ENCODE measurements at places on chromosomes 6 and 20.
A peak's percentile ranks its signal among the peaks of the same experiment; 100 is the strongest.

DNA sequence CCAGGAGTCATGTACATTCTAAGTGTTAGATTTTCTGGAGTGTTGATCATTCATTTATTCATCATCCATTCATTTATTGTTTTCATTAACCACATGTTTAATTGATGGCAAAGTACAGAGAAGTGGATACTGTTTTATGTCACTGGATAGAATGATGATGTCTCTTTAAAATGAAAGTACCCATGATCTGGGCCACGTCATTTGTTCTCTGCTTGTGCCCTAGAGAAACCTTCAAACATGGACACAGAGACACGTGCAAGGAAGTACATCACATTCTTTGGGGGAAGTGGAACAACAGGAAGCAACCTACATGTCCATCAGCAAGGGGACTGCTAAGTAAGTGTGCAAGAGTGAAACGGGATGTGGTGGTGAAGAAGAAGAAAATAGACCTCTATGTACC, 75.8 kb upstream of the TSHZ2 start:
- H3K4me3 ChIP-seq, result no peak overlapping the region
- no peaks in the 10 kb centered on the region for H3K36me3 ChIP-seq
- no peak for DNase-seq
- no peak overlapping the region for H3K27ac ChIP-seq

DNA sequence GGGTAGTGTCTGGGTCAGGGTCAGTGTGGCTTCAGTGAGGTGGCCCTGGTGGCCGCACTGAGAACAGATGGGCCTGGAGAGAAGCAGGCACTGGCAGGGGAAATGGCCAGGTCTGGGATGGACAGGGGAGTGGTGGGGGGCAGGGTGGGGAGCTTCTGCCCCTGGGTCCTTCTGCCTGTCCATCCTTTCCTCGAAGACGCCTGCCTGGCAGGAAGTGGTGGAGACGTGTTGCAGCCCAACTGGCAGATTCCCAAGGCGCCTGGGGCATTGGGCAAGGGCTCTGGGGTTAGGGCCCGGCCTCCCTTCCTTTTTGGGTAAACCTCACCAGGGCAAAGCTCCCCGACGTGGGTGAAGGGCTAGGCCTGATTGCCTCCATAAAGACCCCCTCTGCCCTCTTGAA, 10.4 kb downstream of the SRC start:
- peak overlapping the region; percentile 64 for H3K27ac ChIP-seq
- no peaks in the 10 kb centered on the region for H3K27me3 ChIP-seq
- peaks cover 47% of the 10 kb centered on the region for H3K36me3 ChIP-seq
- peaks cover 45% of the 10 kb centered on the region for H3K4me1 ChIP-seq
- DNase-seq, result no peak

DNA sequence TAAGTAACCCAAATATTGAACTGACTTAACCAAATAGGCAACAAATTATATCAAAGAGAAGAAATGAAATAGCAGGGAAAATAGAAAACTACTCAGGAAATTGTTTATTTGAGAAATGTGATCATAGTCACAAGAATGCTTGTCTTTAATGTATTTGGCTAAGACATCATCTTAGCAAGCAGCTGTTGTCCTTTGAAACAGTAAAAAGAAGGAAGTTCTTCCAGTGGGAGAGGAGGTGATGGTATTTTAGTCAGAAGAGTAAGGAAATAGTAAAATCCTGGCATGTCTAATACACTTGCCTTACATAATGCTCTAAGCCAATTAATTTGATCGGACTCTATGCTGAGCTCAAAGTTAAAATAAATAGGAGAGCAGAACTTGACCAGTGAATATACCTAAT, 126.5 kb downstream of the EPM2A start:
- no peak overlapping the region for H3K27ac ChIP-seq
- DNase-seq, result no peak
- no peaks in the 10 kb centered on the region for H3K4me1 ChIP-seq
- H3K36me3 ChIP-seq, result no peaks in the 10 kb centered on the region
- no peak overlapping the region for H3K4me3 ChIP-seq

- no peak overlapping the region for H3K4me3 ChIP-seq
- no peak for DNase-seq
- no peaks in the 10 kb centered on the region for H3K27me3 ChIP-seq
Measured at GRCh38 chr6:13290335-13290734, 38.0 kb downstream of the TBC1D7 start.

DNA sequence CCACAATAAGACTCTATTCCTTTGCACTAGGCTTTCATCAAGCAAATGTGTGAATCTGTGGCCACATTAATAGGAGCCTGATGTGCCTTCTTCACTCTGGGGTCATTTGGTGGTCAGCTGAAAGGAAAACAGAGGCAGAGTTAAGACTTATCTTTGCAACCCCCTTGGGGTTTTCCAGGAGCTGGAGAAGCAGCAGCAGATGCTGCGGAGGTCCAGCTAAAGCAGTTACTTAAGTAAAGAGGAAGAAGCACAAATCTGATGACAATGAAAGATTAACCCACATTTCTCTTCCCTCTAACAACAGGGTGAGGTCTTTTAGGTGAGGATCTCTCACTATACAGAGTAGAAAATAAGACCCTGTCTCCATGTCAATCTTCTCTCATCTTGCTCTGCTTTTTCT, 45.4 kb upstream of the QKI start:
- H3K27me3 ChIP-seq, result no peaks in the 10 kb centered on the region
- H3K27ac ChIP-seq, result no peak overlapping the region
- H3K36me3 ChIP-seq, result no peaks in the 10 kb centered on the region
- no peak for DNase-seq
- no peak overlapping the region for H3K4me3 ChIP-seq

All from spinal cord (tissue), 10 donors.